Stimulated activated naive CD4-positive, alpha-beta T cell treated with Interleukin-2 at 50 U/mL for 16 hours (primary cell): ENCODE measurements at places on chromosomes 4 and X.

DNA sequence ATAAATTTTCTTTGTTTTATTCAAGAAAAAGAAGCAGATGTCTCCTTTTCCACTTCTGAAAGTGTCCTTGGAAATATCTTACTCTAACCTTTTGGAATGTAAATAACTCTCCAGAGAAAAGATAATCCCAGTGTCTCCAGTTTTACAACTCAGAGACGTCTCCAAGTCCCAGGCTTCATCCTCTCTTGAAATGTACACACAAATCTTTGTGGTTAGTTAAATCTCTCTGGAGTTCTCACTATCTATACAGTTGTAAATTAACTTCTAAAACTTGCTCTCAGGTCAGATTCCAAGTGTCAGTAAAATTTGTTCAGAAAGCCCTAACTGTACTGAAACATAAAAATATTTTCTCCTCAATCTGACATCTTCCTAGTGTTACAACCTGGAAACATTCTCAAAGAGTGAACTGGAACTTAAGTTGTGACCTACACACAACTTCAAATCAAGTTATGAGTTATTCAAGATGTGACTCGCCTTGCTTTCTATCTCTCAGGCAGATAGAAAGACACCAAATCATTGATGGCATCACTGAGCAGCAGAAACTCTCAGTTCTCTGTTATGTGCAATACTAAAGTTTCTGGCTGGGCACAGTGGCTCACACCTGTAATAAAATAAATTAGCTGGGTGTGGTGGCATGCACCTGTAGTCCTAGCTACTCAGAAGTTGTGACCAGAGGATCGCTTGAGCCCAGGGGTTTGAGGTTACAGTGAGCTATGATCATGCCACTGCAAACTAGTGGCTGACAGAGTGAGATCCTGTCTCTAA lies 284.2 kb downstream of the RCHY1 start:
- DNase-seq, result no peak

- DNase-seq, result no peak
Measured at GRCh38 chrX:125998432-125998831, 167.7 kb downstream of the DCAF12L2 start.

GRCh38 chr4:96227515-96227914 lies 387.6 kb downstream of the PDHA2 start:
- DNase-seq, result no peak

- DNase-seq, result peak; percentile 0
Measured at GRCh38 chrX:11908371-11908770, 150.3 kb downstream of the MSL3 start.

GRCh38 chr4:40321574-40322275 lies 13.4 kb upstream of the CHRNA9 start:
- no peak for DNase-seq

DNA sequence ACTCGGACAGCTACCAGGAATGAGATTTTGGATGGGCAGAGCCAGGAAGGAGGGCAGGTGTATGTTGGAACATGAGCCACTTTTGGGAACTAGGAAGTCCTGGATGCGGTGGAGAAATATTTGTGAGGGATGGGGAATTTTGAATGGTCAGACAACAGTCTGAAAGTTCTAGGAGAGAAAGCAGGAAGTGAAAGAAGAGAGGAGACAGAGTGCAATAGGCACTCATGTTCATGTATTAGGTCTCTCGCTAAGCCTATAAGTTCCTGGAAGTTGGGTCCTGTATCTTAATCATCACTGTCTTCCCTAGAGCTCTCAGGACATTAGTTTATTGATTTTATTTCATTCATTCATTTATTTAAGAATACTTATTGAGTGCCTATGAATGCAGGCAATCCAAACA lies 65.7 kb upstream of the CITED1 start:
- DNase-seq, result no peak

- no peak for DNase-seq
Measured at GRCh38 chr4:153595894-153596601, 88.0 kb upstream of the TLR2 start.

DNA sequence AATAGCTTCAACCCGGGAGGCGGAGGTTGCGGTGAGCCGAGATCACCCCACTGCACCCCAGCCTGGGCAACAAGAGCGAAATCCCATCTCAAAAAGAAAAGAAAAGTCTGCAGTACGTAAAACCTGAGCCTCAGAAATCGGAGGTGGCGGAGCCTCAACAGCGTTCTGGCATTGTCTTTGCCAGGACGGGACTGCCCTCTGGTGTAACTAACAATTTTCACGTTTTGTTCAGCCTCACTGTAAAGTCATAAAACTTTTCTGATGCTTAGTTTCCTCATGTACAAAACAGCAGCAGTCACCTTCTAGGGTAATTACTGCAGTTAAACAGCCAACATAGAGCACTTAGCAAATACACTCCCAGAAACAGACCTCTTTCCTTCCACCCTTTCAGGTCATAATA lies 121.7 kb downstream of the RBM47 start:
- DNase-seq, result no peak

DNA sequence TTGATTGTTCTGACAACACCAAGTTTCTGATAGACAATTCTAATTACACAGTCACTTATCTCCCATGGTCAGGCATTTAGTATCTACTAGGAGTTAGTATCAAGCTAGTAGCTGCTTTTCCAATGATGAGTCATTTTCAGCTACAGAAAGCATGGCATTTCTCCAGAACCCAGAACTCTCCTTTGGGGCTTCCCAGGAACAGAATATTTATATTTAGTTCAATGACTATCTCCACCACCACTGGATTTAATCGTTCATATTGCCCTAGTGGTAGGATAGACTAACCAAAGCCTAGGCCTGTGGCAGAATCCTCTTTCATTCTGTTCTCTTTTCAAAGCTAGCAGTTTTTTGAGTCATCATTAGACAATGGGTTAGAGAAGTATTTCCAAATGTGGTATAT lies 569.4 kb downstream of the GABRG1 start:
- no peak for DNase-seq

DNA sequence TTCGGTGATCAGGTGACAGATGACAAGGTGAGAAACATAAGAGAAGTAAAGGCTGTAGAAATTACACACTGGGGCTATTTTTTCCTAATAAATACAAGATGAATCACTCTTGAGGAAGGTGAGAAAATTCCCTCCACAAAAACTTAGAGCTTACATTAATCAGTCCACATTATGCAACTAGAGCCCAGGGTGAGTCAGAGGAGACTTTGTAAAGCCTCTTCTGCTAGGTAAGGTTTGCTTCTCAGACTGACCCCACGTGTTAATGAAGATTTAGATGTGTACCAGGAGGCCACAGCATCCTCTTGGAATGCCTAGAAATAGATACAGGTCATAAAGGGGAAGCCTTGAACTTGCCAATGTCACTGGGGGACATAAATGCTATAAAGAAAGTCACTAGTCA lies 396.0 kb upstream of the SMIM31 start:
- DNase-seq, result no peak

DNA sequence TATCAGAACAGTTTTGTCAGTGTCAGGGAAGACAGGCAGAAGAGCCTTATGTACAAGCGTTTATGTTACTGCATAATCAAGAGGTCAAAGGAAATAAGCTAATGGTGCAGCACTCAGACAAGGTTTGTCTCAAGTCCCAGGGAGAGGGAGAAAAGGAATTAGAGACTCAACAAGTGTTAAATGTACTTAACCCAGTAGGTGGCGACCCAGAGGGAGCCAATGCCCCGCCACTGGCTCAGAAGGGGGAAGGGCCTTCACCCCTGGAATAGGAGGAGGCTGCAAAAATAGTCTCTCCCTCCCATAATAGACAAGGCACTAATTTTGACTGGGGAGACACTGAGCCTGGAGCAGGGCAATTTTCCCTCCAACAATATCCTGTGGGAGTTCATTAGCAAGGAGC lies 14.1 kb upstream of the PAPSS1 start:
- DNase-seq, result no peak

DNA sequence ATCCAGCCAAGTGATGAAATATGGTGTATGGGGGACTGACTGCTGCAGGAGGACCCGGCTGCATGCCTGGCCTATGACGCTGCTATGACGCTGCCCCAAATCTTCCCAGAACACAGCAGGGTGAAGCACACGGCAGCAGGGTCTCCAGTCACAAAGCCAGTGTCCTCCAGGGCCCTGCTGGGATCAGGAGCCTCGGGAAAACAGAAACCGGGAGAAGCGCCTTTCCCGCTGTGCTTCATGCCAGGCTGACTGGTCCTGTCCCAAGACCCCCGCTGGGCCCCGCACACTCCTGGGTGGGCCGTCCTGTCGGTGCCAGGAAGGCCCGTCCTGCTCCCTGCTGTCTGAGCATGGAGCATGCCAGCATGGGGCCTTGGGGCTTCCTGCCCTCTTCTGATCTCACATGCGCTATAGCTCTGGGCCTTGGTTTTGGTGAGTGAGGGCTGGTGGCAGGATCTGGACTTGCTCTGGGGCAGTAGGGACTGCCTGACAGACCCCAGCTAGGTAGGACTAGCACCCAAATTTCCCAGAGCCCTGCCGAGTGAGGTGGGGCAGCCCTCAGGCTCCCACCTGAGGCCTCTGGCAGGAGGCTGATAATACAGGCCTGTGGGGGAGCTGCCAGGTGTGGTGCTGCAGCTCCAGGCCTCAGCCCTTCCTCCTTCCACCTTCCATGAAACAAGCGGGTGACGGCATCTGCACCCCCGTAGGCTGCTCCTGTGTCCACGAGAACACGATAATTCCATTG lies 64.0 kb downstream of the ACOX3 start:
- DNase-seq, result no peak

DNA sequence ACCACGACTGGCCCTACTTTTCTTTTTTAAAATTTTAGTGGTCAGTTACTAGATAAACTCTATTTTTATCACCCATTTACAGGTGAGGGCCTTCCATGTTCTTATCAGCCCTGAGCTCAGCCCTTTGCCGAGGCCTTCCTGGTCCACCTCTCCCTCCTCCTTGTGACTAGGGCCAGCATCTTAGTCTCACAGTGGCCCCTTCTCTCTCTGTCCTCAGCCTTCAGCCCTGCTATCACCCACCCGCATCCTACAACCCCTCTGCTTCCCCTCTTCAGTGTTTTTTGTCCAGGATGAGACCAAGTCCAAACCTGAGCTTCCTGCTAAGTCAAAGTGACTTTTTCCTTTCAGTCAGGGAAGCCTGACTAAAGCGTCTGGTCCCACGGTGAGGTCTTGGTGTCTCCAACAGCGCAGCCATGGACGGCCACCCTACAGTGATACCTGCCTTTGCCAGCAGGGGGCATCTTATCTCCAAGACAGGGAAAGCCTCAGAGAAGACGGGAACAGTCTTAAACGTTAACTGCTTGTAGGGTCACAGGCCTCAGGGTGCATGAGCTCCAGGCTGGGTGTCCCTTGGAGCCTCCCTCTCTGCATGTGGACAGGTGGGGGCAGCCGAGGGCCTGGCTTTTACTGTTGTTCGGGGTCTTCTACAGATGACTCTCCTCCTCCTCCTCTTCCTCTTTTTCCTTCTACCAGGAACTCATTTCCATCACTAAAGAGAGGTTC lies 11.7 kb upstream of the GAGE10 start:
- DNase-seq, result peak; percentile 58

DNA sequence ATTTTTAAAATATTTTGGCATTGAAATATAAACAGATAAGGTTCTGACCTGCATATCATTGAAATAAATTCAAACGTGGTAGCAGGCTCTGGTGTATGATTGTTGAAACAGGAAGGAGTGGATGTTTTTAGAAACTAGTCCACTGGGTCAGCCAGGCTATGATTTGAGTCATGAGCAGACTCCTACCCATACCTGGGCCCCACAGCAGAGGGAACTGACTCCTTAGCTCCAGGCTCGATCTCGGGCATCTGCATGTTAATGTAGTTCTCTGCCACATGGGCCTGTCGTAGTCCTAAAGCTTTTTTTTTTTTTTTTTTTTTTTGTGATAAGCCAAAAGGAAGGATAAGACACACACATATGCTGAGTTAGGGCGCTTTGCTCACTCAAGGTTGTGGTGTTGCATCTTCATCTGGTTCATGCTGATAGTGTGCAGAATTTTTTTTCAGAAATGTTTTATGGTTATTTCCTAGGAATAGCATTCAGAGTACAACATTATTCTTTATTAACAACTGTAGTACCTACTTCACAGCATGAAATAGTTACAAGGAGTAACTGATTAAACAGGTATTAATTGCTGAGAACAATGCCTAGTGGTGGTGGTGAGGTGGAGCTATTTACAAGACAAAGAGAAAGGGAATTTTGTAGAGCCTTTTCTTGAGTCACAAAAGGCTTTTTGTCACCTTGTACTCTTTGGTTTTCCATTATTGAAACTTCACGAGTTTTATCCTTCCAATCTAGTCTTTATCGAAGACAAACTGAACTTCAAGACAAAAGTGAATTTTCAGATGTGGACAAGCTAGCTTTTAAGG lies 27.3 kb downstream of the OFD1 start:
- no peak for DNase-seq

GRCh38 chr4:125911058-125911457 lies 596.3 kb downstream of the FAT4 start:
- DNase-seq, result no peak

GRCh38 chr4:87316961-87317360 lies 5.7 kb downstream of the HSD17B13 start:
- no peak for DNase-seq

DNA sequence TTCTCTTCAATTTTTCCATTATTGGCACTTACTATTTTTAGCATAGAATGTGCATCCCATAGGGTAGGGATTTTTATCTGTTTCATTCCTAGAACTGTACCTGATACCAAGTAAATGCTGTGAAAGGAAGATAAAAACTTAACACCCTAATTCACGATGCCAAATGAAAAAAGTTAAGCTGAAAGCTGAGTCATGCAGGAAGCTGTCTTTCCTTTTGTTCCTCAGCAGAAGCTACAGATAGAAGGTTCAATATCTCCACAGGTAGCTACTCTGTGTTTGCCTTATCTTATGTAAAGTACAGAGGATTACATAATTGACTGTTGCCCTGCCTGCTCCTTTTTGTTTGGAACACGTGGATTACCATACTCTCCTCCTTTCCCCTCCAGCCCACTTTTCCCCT lies 77.0 kb downstream of the LRP2BP start:
- DNase-seq, result no peak

- no peak for DNase-seq
Measured at GRCh38 chr4:82331814-82332213, 42.0 kb downstream of the HNRNPD start.

DNA sequence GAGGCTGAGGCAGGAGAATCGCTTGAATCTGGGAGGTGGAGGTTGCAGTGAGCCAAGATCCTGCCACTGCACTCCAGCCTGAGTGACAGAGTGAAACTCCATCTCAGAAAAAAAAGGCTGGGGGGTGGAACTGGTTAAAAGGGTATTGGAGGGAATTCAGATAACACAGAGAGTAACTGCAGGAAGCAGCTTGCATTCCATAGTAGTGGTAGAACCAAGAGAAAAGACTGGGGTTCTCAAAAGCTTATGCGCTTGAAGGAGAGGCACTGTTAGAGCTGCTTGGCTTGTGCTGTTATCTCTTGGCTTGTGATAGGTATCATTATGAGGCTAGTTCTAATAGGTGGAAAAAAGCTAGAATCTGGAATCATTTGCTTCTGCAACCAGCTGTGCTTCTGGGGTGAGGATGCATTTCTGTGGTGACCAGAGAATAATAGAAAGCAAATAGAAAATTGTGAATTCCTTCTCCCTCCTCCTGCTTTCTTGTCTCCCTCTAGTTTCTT lies 91.2 kb upstream of the ELOVL6 start:
- DNase-seq, result no peak

DNA sequence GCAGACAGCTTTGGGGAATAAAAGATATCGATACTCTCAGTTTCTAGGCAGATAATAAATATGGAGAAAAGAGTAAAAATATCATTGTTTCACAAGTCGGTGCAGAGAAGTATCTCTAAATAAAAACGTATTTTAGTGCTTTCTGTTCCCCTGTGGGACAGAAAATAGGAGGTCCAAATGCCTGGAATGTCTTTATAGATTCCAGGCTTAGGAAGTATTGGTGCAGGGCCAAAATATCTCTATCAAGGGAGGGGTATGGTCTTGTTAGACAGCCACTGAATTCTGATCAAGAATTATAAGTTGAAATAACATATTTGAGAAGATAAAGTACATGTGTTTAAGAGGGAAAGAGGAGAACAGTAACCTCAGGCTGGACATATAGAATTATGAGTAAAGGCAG lies 596.4 kb downstream of the PCDH18 start:
- DNase-seq, result no peak
